ENCODE measurements at places on chromosomes 5 and 9.

GRCh38 chr5:69202497-69202896 is 13.1 kb downstream of the CENPH start:
- DNase-seq: no peak

DNA sequence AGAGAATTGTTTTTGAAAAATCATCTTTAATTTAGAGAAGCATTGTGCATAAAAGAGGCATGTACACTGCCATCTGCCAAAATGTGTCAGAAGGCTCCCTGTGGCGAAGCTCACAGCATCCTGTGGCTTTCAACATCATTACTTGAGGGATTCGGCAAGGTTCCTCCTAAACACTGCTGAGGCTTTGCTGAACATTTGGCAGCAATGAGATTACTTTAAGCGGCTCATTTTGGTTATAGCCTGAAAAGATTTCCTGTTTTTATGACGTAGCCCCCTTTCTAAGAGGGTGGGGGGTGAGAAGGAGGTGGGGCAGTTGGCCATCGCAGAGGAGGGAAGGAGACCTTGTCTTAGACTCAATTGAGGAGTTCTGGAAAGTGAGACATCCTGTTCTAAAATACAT is 469.4 kb downstream of the RASEF start:
- DNase-seq: no peak

GRCh38 chr5:122498163-122498562 is 186.1 kb downstream of the SNCAIP start:
- no peak for DNase-seq

DNA sequence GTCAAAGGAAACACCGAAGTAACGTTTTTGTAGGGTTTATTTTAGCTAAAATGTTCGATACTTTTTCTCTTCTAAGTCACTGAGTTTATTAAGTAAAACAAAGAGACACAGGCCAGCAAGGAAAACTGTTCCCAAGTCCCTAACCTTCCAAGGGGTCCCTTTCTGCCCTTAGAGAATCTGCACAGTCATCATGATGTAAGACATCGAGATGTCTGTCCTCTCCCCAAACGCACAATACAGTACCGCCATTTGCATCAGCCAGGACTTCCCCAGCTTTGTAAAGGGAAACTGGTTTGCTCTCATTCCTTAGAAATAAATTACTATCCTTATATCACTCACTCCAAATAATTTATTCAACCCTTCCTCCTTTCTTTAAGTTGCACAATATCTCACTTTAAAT is 89.3 kb downstream of the MARCHF11 start:
- DNase-seq: no peak

DNA sequence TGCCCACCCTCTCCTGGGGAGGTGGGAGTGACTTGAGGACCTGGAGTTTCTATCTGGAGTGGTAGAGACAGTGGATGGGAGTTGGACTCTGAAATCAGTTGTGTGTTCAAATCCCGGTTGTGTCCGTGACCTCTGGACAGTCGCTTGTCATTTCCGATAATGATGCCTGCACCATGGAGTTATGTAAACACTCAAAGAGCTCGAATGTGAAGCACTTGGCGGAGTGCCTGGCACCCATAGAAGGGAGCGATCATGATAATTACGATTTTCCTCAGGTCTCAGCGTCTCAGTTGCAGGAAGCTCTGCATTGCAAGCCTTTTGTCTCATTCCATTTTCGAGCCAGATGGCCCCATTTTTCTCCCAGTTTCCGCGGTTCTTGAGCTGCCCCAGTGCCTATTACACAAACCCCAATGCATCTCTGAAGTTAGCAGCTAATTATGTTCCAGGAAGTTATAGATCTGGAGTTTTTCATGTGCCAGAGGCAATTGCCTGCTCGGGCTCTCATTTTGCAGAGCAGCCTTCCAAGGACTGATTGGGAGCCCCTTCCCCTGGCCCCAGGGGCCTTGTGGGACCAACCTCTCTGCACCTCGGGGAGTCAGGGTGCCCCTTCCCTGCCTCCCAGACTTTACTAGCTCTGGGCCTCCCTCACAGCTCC is 175.5 kb upstream of the MVB12B start:
- no peak for DNase-seq

GRCh38 chr5:163345216-163345615 is 92.2 kb upstream of the CCNG1 start:
- no peak for DNase-seq

DNA sequence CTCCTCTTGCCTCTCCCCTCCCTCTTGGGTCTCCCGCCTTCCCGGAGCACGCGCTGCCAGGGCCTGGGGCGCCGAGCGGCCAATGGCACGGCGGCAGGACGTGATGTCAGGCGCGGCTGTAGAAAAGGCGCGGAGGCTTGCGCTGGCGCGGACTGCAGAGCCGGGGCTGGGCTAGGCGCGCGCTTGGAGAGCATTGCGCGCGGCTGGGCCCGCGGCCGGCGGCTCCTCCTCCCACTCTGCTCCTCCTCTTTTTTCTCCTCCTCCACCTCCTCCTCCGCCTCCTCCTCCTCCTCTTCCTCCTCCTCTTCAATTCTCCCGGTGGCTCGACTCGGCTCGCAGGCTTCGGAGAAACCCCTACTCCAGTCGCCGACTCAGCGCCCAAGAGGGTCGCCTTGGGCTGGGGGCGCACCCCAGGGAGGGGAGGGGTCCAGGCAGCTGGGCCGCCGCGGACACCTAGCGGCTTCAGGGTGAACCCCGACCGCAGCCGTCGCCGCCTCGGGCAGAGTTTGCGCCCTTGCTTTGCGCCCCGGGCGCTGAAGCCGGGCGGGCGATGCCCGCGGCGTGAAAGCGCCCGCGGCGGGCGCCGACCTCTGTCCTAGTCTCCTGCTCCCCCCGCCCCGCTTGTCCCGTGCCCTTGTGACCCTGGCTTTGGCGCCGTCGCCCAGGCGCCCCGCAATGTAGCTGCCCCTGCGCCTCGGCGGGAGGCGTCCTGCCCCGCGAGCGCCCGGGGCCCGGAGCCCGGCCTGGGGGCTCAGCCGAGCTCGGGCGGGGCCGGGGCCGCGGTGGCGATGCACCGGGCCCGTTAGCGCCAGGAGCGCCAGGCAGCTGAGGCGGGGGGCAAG is at the start of gene LHX2:
TSS of gene LHX2 (plus strand) at position 309 of the 842 bp plus-strand sequence. CDS start 581 bp downstream, outside the sequence.
- no peak for DNase-seq

Data from esophagus squamous epithelium (tissue), 5 donors.